Effector memory CD8-positive, alpha-beta T cell (primary cell): ENCODE measurements at places on chromosomes 7 and 10.

- DNase-seq = no peak
Measured at GRCh38 chr10:13528875-13529713, at the start of gene BEND7. BEND7 (minus strand) TSS chr10:13529014; CDS start chr10:13528533, 481 bp downstream.

GRCh38 chr10:2464483-2464882 lies 602.9 kb upstream of the PFKP start:
- DNase-seq = no peak

- no peak for DNase-seq
Measured at GRCh38 chr10:17607060-17607459, 10.1 kb downstream of the HACD1 start.

GRCh38 chr10:33252324-33252723 lies 82.1 kb downstream of the NRP1 start:
- DNase-seq = no peak

- no peak for DNase-seq
Measured at GRCh38 chr10:11209830-11210181, 192.1 kb downstream of the CELF2 start.

GRCh38 chr10:97412891-97413304 lies 11.8 kb upstream of the RRP12 start:
- DNase-seq = no peak

GRCh38 chr10:130686689-130687300 lies 550.6 kb downstream of the GLRX3 start:
- DNase-seq = no peak

- no peak for DNase-seq
Measured at GRCh38 chr10:78528749-78529204, 495.1 kb downstream of the RPS24 start.

- DNase-seq = no peak
Measured at GRCh38 chr7:125061776-125062397, 132.3 kb upstream of the POT1 start.
